ENCODE measurements at places on chromosomes 4 and X.

DNA sequence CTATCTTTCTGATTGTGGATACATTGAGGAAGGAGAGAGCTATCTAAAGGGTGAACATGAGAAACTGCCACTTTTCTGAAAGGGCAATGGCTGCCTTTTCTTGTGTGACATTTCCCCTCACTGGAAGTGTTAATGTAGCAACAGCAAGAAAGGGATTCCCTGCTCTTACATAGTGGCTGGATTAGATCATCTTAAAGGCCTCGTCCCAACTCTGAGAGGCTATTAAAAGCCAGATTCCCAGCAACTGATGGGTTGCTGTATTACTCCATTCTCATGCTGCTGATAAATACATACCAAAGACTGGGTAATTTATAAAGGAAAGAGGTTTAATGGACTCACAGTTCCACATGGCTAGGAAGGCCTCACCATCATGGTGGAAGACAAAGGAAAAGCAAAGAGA, 33.7 kb upstream of the ADH7 start:
- no peak for DNase-seq

DNA sequence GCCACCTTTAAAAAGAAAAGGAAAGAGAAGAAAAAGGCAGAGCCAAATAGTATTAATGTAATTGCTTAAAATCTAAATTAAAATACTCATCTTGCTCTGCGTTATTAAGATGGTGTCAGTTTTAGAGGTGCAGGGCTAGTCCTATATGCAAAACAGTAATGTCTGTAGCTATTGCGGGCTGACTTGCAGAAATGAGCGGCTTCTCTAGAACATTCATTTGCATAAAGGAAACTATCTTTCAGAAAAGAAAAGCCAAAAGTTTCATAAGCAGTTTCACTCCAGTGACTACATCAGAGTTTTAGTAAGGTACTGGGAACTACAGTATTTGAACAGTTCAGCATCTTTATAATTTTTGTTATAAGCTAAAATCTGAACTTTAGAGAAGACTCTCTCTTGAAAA, 6.0 kb downstream of the SMAD1 start:
- peak; percentile 26 for DNase-seq

GRCh38 chrX:50905334-50905733, 5.2 kb upstream of the BMP15 start:
- no peak for DNase-seq

GRCh38 chrX:120672389-120672788, 42.5 kb upstream of the C1GALT1C1 start:
- no peak for DNase-seq

- no peak for DNase-seq
These were observed 333.9 kb upstream of the FSTL5 start for GRCh38 chr4:162497564-162498167.

- DNase-seq, result no peak
These were observed 149.8 kb upstream of the TLL1 start for GRCh38 chr4:165723051-165723795.

DNA sequence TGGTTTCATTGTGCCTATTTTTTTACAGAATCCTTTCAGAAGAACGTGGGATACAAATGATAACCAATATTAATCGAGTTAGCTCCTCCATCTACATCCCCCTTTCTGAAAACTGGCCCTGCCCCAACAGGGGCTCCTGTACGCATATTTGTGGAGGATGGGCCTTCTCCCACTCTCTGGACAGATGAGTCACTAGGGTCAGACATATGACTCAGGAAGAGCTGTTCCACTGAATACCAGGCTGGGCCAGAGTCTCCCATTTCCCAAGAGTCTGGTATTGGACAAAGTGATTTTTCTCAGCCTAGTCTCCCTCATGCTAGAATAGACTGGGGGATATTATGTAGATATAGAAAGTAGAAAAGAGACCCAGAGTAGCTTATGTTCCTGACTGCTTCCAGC, 142.4 kb downstream of the TSPAN5 start:
- no peak for DNase-seq

DNA sequence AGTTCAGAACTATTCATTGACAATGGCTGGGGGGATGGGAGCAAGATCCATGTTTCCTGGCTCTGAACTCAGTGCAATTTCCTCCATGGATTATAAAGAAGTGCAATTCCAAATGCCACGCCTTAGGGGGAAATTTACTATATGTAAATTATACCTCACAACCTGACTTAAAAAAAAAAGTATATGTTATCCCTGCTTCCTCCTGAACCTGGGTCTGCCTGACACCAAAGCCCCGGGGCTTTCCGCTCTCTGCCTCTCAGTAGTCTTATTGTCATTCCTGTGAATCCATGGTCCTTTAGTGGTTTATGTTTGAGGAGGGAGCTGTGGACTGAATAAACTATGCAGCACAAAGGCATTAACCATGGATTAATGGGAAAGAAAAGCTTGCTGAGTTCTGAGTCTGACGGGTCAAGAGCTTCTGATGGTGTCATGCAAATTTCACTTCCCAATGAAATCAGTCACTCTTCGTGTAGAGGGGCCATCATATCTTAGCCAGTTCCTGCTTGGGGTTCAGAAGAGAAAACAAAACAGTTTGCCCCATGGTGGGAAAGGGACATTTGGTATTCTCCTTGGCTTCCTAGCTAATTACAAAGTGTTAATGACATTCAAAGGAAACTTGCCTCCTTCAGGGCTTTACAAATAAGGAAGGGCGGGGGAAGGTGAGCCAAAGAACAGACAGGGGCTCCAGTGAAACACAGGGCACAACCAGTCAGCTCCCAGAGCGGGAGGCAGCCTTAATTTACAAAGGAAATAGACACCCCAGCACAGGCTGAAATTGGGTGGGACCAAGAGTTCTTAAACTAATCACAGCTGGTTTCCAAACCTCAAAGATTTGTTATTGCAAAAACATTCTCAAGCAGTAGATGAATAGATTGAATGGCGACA, 14.3 kb downstream of the FAM9C start:
- no peak for DNase-seq

DNA sequence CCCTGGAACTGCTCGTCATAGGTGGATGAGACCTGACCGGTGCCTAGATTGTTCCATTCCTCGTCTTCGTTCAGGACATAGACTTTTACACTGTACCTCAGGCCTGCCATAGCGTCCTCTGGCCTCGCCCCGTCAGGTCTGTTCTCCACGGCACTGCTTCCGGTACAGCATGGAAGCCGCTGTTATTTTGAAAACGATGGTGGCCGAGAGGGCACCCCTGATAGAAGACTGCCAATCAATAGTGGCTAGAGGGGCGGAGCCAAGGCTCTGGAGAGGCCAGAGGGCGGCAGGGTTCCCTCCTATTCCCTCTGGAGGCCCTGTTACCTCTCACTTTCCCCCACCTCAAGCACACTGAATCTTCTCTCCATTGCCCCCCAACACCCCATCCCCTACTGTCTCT, at the start of gene PPP4R3C:
Gene PPP4R3C, minus strand, starts transcription at position 155 of the 400 bp plus-strand sequence. Its CDS starts 45 bp downstream, at position 110.
- no peak for DNase-seq

DNA sequence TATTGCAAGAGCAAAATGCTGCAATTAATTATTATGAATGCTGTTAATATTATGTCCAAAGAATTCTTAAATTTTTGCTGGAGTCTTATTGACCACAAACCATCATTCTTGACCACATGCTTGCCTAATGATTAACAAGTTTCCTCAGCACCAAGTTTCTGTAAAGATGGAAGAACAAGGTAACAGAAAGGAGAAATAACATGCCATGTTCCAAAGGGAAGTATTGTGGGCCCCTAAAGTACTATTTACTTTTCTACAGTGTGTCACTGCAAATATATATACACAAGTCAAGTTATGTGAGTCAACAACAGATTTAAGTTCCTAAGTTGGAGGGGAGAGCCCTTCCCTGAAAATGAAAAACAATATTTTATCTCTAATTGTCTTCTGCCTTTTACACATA, 20.6 kb downstream of the FAM47E start:
- DNase-seq, result no peak

GRCh38 chrX:131752493-131753198, 208.8 kb downstream of the OR13H1 start:
- no peak for DNase-seq

DNA sequence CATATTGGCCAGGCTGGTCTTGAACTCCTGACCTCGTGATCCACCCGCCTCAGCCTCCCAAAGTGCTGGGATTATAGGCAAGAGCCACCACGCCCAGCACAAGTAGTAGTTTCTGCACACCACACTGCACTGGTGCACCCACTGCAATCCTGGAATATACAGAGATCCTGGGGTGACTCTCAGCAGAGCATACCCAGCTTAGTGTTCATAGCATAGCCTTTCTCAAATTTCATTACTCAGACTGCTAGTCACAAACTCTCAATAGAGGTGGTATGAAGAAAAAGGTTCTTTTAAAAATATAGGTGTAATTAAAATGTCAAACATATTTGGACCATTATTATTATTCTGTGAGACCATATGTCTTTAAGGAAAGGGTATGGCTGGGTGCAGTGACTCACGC, 6.2 kb upstream of the ARHGAP10 start:
- DNase-seq, result no peak

DNA sequence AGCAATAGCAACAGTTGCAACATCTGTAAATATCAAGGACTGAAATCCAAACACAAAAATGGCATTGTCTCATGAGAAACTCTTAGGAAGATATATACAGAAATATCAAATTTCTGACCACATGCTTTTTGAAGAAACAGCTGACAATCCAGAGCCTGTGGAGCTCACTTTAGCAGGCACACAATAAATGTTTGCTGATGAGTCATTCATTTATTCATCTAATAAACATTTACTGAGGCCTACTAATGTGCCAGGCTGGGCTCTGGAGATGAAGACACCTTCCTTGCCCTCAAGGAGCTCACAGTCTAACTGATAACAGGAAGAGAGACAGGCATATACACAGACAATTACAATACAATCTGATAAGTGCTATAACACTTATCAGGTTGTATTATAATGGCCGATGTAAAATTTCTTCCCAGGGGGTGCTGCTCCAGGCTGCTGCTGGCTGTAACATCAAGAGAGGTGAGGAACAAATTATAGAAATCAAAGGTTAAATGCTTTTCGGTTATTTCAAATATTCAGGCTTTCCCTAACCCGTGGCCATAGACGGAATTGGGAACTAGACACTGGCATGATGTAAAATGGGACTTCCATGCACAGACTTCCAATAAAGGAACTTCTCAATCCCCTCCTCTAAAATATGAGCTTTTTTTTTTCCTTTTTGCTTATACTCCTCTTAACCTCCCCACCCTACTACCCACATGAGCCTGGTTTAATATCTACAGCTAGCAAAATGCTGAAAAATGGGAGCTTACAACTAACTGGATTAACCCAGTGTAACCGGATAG, 16.8 kb upstream of the ZCCHC13 start:
- DNase-seq, result no peak

DNA sequence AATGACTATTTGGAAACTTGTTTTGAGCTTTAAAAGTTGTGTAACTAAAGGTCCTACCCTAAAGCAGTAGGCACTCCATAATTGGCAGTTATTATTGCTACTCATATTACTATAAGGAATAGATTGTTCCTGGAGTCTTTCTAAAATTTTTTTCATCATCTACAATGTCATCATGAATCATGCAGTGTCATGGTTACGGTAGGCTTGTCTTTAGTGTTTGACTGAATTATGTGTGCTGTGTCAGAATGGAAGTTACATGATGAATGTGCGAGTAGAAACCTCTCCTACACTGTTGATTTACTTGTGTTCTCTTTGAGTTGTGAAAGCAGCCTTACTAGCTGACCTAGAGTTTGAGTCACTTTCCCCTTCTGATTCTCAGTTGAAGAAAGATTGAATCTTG, 1099.9 kb downstream of the RAPGEF2 start:
- DNase-seq, result no peak

DNA sequence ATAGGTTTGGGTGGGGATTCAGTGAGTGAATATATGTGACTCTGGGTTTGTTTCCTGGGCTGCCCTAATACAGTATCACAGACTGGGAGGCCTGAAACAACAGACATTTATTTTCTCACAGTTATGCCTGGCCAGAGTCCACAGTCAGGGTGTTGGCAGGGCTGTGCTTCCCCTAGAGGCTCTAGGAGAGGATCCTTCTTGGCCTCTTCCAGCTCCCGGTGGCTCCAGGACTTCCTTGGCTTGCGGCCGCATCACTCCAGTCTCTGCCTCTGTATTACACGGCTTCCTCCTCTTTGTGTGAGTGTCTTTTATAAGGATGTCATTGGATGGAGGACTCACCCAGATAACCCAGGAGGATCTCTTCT, 5.2 kb upstream of the JAKMIP1 start:
- DNase-seq, result no peak

- DNase-seq, result no peak
These were observed 153.8 kb upstream of the RAPGEF2 start for GRCh38 chr4:158949099-158949498.

- DNase-seq, result no peak
These were observed 63.4 kb upstream of the PDE5A start for GRCh38 chr4:119692001-119692400.

DNA sequence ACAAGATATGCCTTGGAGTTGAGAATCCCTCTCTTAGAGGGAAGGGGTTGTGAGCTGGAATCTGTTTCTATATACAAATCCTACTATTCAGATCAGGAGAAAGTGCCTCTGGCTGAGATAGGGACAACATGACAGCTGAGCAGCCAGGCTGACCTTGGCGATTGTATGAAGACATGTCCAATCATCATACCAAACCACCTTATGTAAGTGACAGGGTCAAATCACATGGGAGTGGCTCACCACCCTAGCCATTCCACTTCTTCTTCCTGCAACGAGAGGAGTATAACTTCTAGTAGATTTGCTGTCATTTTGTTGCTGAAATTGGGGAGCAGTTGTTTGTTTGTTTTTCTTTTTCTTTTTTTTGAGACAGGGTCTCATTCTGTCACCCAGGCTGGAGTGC, 48.3 kb upstream of the TMEM150C start:
- DNase-seq, result no peak

- DNase-seq, result no peak
These were observed 406.4 kb downstream of the FAM47A start for GRCh38 chrX:33725535-33726210.

DNA sequence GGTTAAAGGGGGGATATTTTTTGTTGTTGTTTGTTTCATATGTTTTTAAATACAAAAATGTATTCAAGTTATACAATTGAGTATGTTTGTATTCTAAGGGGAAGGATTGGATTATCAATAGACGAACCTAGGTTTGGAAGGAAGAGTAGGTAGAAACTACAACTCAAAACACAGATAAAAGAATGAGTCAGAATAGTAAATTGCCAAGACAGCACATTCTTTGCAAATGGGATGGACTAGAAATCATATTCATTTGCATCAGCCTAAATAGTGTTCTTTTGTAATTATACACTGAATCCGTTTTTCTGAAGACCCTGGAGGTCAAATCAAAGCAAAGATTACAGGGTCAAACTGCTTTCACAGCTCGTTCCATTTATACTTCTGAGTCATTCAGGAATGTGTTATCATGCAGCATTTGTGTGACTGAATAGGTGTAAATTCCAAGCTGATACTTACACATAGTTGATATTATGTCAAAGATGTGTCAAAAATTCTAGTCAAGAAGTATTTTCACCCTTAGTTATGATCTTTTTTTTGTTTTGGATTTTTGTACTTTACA, 273.3 kb upstream of the FAT4 start:
- no peak for DNase-seq

DNA sequence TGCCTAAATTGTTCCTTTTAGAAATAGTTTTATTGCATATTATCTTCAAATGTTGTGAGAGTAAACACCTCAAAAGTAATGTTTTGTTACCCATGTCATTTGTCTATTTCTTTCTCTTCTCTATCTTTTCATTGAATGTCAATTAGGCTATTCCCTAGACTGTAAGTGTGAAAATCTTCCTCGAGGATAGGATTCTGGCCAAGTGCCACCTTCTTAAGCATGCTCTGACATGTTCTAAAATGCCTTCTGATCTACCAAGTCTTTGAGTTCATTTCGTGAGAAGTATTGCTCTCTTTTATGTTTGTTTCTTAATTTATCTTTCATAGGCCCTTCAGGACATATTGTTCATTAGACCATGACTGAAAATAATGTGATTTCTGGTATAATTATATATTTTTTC, 44.1 kb upstream of the TLL1 start:
- DNase-seq, result no peak
